Iris pigment epithelial cell (primary cell): ENCODE measurements at places on chromosomes 5 and 9.

GRCh38 chr5:4541334-4541733 lies 598.8 kb upstream of the ADAMTS16 start:
- DNase-seq: no peak

DNA sequence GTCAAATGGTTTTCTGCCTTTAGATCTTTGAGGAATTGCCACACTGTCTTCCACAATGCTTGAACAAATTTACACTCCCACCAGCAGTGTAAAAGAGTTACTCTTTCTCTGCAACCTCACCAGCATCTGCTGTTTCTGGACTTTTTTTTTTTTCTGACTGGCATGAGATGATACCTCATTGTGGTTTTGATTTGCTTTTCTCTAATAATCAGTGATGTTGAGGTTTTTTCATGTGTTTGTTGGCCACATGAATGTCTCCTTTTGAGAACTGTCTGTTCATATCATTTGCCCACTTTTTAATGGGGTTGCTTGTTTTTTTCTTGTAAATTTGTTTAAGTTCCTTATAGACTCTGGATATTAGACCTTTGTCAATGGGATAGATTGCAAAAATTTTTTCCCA lies 129.2 kb upstream of the PTGER4 start:
- no peak for DNase-seq

DNA sequence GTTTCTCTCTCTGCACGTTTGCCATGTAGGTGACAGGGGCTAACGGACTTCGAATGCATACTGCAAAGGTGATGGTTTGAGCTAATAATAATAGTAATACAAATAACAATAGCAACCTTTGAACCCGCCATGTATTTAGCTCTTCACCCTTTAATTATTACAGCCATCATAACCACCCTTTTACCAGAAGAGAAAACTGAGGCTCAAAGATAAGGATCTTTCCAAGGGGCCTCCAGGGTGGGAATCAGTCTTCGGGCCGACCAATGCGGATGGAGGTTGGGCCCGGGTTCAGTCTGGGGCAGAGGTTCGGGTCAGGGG lies 494 bp downstream of the CDKN2AIPNL start:
- DNase-seq: no peak

DNA sequence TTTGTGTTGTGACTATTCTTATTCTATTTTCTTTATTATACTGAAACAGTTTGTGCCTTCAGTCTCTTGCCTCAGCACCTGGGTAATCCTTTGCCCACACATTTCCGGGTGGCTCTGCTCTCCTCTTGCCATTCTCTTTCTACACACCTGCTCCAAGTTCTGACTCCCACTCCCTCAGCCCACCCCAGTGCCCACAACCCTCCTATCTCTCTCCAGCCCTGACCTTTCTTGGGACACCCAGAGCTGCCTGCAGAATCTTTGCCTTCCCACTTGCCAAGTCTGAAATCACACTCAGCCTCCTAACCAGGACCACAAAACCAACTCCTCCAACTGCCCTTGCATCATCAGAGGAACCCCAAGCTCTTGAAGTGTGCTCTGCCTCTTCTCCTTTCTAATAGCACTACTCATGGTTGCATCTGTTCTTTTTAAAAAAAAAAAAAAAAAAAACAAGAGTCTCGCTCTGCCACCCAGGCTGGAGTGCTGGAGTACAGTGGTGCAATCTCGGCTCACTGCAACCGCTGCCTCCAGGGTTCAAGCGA lies 4.1 kb downstream of the SWI5 start:
- peak; percentile 19 for DNase-seq

DNA sequence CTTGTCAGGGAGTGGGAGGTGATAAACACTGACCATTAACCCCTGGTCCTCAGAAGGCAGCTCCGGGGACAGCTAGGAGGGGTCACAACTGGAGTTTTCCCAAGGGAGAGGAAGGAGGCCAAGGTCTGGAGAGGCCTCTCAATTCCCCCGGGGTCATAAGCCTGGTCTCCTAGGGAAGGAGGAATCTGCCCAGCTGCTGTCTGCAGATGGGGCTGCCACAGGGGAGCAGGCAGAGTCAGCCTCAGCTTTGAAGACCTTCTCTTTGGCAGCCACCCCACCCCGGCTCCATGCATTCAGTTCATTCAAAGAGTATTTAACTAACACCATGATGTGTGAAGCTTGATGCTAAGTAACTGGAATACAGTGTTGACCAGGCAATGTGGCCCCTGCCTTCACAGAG lies 74.6 kb upstream of the HSPA9 start:
- no peak for DNase-seq

DNA sequence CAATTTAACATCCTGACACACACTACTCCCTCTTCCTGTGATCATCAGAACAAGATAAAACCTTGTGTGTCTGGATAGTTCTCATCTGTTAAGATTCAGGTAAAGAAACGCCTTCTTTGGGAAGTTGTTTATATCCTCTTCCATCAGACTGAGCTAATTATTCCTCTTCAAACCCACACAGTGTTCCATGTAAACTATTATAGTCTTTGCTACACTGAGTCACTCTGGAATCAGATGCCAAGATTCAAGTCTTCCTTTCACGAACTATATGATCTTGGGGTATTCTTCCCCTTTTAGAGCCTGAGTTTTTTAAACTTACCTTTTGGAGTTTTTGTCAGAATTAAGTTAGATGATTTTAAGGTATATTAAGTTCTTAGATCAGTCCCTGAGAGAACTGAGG lies 2.0 kb downstream of the OR1J1 start:
- DNase-seq: no peak

DNA sequence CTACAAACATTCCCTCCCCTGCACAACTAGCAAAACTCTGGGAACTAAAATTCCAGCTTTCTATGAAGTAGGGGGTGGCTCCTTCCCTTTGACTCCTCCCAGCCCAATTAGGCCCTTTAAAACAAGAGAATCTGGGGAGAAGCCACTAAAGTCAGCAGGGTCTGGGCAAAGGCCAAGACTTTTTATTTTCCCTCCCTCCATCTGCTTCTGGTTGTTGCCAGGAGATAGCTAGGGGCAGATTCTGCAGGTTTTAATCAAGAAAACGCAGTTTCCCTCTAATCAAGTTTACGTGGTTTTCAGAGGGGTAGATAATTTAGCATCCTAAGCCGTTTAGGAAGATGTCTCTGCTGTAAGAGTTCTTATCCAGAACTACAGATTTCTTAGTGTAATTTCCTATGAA lies 114.5 kb upstream of the CDH6 start:
- DNase-seq: no peak

DNA sequence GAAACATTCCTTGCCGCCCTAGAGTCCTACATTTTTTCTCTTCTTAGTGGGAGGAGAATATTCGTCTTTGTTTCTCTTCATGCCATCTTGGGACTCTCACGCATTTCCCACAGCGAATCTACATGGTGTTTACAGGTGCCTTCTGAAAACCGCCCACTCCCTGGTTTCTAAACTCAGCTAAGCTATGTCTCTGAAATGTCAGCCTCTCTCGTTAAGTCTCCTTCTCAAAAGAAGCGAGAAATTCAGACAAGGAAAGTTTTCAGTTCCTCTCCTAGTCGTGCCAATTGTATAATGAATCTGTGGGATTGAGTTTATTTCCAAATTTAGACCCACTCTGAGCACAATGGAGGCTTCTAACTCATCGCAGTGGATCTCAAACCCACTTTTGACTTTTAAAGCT lies 186.8 kb upstream of the NFIB start:
- DNase-seq: no peak

- no peak for DNase-seq
Measured at GRCh38 chr5:130159968-130160367, 255.7 kb downstream of the CHSY3 start.

DNA sequence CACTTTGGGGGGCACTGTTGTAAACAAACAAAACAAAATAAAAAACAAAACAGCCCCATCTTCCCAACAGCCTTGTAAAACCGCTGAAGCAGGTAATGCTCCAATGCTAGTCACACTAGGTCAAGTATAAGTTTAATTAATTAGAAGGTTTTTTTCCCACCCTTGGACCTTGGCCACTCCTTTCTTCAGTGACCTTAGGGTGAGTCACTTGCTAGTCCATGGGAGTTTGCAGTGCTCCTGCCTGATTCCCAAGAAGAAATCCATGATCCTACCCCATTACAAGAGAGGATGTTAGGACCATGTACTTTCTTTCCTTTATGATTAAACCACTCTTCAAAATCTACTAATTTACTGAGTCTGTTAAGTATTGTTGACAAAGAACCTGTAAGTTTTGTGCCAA lies 192.2 kb upstream of the CDKN2B start:
- no peak for DNase-seq

- no peak for DNase-seq
Measured at GRCh38 chr9:125760537-125760936, 13.4 kb downstream of the PBX3 start.

GRCh38 chr5:54115735-54116403 lies 194.5 kb downstream of the ARL15 start:
- no peak for DNase-seq

- DNase-seq: peak; percentile 69
Measured at GRCh38 chr5:32628049-32628844, 42.9 kb downstream of the SUB1 start.

- DNase-seq: no peak
Measured at GRCh38 chr5:145161391-145161790, 673.8 kb downstream of the PRELID2 start.

DNA sequence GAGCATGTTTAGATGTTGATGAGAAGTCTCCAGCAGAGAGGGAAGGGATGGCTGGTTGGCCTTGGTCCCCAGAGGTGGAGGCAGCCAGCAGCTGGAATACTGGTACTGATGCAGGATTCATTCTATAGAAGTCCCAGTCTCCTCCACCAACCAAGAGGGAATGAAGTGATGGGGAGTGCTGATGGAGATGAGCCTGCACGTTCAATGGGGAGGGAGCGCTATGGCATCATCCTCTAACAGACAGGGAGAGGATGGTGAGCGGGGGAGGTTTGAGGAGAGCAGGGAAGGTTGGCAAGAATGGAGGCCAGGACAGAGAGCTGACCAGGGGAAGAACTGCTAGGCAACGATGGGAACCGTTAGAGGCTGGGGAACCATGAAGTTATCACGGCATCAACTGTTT lies 159.8 kb upstream of the MVB12B start:
- no peak for DNase-seq

- peak; percentile 69 for DNase-seq
Measured at GRCh38 chr9:126500600-126501382, 112.9 kb upstream of the LMX1B start.

DNA sequence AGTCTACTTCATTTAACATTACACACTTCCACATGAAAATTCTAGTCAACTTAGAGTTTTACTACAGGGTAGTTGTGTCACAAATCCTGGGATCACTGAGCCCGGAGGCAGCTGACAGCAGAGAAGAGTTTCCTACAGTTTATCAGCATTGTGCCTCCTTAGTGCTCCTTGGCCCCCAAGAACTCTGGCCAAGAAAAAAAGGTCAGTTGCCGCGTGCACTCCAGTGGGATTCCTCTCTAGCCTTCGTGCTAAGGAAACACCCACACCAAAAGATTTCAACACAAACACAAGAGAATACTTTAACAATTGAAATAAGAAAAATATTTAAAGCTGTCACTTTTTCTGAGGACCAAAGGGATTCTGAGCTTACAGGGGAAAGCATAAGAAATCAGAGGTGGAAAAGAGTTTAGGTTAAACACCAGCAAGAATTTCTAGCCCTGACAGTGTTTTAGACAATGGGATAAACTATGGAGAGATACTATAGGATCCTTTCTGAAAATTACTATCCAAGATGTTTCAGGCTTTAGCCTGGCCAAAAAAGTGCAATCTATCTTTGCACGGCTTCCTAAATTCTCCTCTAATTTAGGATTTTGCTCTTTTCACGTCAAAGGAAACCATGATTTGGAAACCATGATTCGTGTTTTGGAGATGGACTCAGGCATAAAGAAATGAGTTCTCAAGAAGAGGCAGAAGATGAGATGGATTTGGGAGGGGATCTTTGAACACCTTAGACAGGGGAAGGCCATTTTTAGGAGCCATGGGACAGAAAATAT lies 606.8 kb downstream of the RAB3C start:
- no peak for DNase-seq

DNA sequence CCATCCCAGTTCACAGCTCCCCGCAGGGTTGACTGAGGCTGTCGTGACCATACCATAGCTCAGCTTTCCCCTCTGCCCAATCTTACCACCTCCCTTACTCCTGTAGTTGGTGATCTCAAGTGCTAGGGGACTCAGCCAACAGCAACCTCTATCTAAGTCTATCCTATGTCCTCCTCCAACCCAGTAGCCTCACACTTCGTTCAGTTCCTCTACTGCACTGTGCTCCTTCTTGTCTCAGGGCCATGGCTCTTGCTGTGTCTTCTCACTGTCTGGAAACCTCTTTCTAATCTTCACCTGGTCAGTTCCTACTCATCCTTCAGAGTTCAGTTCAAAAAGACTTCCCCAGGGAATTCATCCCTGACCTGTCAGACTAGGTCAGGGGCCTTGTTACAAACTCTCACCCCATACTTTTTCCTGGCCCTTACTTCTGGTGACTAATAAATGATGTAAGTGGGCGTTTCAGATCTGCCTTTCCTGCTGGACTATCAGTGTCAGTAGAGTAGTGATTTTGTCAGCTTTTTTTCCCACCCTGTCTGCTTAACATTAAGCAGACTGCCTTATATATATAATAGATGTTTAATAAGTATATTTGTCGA lies 53.6 kb upstream of the NR3C1 start:
- peak; percentile 72 for DNase-seq

DNA sequence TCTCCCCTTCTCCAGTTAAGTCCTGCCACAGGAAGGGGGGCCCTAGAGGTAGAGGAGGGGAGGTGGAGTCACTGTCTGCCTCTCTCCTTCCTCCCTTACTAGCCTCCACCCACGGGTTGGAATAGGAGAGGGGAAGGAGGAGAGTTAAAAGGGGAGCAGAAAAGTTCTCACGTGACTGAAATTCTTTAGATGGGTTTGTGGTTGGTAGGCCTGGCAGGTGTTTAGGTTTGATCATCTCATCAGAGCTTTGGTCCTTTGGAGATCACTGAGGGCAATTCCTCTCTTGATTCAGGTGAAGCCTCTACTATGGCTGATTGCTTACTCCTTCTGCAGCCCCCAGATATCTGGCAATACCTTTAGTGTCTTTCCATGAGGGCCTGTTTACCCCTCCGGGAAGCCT lies 24.9 kb upstream of the C5orf63 start:
- no peak for DNase-seq

GRCh38 chr9:33289496-33289895 lies 820 bp upstream of the NFX1 start:
- DNase-seq: no peak

- DNase-seq: no peak
Measured at GRCh38 chr9:117757561-117758190, 53.5 kb downstream of the TLR4 start.

DNA sequence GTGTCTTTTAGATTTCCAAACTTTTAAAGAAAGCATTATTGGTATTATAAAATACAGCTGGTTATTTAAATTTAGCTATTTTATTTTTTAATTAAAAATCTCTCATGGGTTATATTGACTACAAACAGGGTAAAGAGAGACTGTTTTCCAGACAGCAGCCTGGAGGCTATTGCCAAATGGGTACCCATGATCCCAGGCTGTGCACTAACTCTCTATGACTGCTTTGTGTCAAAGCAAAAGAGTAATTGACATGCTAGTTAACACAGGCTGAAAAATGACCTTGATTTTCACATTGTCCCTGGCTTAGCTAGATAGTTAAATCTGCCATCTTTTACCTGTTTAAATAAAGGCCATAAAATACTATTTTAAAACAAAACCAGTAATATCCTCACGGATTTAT lies 589.7 kb downstream of the ANXA1 start:
- no peak for DNase-seq

GRCh38 chr9:100088202-100088601 lies 10.6 kb downstream of the ERP44 start:
- DNase-seq: no peak
